ENCODE measurements at places on chromosomes 11 and 22.
A peak's percentile ranks its signal among the peaks of the same experiment; 100 is the strongest.

DNA sequence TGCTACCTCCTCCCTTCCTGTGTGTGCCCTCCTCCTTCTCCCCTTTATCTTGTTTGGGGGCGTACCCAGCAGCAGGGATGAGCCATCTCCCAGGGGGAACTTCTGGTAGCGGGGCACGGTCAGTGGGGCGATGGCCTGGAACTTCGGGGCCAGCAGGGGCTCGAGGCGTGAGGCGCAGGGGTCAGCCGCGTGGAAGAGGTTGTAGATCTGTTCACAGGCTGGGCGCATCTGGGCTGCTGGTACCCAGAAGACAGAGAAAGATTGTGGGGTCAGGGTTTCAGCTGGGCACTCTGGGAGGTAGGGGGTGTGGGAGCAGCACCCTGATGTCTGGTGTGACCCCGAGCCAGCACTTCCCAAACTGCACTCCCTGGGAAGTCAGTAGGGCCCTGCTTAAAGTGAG is 9.1 kb downstream of the PITPNM1 start:
- no peak for DNase-seq

GRCh38 chr11:46948378-46949131 is 12.0 kb downstream of the CSTPP1 start:
- DNase-seq, result no peak

- DNase-seq, result no peak
These were observed 789 bp downstream of the RPS13 start for GRCh38 chr11:17076517-17077239.

GRCh38 chr11:44342616-44343015 is 32.7 kb upstream of the ALX4 start:
- no peak for DNase-seq

DNA sequence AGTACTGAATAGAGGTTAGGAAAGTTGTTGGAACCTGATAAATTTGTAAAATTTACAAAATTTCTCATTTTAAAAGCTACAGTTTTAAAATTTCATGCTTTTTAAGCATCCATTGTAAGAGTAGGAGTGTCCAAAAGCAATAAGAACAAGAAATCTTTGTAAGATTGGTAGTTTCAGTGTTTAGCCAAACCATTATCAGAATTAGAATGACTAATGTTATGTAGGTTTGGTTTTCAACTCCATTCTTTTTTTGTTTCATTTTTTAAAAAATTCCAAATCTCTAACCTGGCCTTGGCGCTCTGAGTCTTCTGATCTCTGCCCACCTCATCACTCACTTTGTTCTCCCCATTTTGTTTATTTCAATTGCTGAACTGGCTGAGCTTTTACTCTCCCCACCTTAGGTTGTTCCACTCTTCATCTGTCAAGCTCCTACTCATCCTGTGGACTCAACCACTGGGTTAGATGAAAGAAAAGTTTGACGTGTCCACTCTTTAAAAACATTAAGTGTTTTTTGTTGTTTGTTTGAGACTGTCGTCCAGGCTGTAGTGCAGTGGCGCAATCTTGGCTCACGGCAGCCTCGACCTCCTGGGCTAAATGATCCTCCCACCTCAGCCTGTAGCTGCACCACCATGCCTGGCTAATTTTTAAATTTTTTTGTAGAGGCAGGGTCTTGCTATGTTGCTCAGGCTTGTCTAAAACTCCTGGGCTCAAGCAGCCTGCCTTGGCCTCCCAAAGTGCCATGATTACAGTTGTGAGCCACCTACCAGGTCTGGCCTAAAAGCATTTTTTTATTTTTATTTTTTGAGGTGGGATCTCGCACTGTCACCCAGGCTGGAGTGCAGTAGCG is 14.0 kb downstream of the EP300 start:
- DNase-seq, result no peak

DNA sequence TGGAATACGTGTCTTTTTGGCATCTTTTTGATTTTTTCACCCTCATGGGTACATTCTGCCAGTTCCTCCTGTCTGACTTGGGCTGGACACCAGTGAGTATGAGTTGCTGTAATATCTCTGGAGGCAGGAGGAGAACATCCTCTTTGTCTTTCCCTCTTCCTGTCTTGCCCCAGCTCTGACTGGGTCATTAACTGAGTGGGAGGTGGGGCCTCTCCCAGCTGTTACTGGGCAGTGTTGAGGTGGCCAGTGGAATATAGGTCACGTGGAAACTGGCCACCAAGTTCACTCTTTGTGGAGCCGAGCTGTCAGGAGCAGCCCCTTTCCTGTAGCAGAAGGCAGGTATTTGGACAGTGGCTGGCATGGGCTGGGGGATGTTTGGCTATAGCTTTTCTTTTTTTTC is 2.2 kb downstream of the GLB1L2 start:
- no peak for DNase-seq

DNA sequence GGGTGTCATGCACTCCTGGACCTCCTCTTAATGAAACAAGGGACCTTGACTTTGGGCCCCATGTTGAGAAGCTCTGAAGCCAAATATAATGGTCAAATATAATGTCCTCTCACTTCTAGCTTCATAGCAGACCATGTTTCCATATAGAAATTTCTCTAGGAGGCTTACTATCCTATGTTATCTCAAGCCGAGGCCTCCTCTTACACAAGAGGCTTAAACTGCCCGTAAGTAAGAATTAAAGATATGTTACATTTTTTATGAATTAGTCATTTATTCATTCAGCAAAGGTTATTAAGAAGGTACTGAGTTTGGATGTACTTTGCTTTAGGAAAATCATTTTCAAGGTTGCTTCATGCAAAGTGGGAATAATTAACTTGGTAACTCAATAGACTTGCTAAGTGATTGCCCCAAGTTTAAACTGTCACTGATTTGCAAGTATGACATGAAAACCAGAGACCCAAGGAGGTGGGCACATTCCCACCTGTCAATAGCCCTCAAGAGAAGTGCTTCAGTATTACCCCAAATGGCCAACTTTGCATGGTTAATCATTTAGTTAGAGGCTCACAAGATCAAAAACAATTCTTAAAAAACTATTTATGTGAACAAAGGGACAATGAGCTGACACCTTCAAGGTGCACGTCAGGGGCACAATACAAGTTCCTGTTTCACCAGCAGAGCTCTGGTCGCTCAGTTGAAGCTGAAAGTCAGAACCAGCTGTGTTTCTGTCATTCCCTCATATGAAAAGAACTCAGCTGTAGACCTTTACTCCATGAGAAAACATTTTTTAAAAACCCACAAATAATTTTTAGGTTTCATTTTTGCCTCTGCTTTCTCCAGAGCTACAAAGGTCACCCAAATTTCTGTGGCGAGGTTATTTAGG is 20.9 kb downstream of the BDNF start:
- DNase-seq, result no peak

DNA sequence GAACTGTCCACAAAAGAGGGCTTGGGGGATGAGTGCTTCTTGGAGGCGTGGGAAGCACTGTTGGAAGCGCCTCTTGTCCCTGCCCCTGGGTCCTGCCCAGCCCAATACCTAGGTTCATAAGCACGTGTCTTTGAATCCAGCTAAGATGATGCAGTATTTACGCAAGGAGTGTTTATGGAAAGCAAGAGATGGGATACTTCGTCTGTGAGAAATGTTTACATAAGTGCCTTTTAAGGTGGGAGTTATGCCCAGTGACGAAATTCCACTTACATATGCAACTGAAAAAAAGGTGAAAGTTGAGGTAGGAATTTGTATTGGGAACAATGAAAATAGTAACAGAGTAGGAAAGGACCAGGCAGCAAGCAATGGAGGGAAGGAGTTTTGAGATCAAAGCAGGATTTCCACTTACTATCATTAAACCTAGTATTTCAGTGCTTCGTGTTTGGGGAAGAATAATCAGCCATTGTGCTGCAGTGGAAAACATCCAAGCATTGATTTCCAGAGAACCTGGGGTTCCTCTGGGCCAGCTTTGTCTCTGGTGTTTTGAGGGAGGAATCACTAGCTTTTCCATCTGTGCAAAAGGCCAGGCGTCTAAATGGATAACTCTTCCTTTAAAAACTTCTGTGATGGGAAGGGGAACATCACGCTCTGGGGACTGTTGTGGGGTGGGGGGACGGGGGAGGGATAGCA is 115.3 kb upstream of the TTC12 start:
- DNase-seq, result peak; percentile 12

DNA sequence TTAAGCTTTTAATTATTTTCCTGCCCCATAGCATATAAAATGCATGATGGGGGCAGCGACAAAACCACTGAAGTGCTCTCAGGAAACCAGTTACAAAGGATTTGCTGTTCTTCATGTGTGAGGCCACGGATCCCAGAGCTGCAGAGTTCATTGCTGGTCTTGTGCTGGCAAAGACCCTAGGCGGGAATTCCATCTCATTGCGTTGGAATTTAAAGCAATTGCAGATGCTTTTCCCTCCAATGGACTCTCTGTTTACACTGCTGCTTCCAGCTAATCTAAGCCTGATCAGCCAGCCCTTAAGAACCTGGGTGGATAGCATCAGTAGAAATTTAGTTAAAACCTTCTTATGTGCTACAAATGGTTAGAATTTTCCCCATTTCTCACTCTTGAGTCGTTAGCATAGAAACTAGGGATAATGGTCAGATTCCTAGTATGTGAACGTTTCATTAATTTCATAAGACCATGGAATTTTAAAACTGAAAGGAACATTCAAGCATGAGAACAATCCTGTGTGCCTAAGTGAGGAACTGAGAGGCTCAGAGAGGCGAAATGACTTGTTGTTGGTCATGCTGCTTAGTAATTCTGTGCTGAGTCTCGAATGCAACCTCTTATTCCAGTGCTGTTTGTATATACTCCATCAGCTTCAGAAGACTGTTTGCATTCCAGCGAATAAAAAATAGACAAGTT is 36.1 kb upstream of the ADSL start:
- DNase-seq, result no peak

- DNase-seq, result no peak
These were observed 70.7 kb downstream of the ANO5 start for GRCh38 chr11:22263613-22264012.

GRCh38 chr11:64878223-64878493 is 263 bp downstream of the EHD1 start:
- no peak for DNase-seq

- no peak for DNase-seq
These were observed 14.2 kb downstream of the AP5B1 start for GRCh38 chr11:65766535-65766934.

- DNase-seq, result no peak
These were observed 603.0 kb upstream of the CADM1 start for GRCh38 chr11:116107229-116107628.

DNA sequence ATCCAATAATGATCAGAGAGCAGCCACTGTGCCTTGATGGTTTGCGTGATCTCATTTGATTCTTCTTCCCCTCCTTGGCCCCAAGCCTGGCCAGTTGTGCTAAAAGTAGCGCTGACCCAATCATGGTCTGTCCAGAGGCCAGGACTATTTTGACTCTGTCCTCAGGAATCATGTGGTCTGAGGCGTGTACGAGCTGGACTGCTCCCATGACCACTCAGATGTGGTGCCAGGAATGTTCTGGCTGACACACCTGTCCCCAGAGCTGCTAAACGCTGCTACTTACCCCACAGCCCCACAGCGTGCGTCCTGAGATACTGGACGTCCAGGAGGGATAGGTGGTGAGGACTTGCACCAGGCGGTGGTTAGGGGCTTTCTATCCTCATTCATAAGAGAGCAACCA is 70.5 kb downstream of the FEZ1 start:
- DNase-seq, result no peak

GRCh38 chr11:1201395-1202153 is 21.3 kb upstream of the MUC5B start:
- no peak for DNase-seq

DNA sequence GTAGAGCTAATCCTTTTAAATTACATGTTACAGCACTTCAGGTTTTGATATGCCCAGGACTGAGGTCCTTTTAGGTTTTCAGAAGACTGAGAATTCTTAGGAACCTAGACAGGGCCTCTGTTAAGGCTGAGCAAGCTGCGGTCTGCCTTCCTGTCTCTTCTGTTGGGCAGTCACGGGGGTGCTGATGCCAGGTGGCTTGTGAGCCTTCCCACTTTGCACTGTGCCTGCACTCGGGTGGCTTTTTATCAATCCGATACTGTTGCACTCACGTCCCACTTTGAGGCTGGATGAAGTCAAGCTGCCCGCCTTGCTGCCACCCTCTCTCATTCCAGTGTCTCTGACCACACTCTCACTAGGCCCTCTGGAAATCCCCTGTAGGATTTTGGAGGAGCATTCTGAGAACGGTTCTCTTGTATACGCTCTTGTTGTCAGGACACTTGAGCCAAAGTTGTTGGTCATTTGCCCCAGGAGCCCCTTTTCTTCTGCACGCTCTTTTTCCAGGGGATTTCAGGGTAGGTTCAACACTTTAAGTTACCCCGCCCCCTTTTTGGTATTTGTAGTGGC is 141.8 kb downstream of the TEAD1 start:
- DNase-seq, result no peak

DNA sequence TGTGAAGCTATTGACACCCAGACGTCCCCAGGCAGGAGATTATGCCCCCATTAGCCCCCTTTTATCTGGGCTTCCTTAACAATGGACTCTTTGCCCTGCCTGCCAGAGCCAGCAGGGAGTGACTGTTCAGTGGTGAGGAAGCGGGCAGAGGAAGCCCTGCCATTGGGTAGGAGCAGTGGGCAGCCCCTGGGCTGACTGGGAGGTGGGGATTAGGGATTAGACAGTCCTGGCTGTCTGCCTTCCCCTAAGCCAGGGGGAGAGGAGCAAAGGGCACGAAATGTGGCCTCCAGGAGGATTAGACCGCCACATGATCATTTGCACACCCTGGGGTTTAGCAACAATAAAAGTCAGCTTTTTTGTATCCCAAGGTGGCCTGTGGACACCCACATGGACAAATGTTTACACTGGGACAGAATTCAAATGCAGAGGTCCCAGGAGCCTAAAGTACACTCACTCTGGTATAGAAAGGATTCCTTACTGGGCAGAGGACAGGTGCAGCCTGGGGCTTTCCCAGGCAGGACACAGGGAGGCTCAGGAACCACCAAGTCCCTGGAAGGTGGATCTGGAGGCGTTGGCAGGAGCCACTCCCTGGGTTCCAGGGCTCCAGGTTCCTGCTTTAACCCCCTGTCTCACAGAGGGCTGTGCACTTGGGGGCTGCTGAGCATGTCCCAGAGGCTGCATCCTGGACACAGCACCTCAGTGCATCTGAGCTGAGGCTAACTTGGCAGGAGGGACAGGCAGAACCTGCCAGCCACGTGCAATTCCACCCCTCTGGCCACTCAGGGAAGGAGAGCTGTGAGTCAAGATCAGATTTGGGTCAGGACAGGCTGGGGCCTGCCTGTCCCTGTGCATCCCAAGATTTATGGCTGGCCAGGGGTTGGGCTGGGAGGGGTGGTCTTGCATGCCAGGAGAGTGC is 2.1 kb downstream of the PNPLA3 start:
- DNase-seq, result no peak

DNA sequence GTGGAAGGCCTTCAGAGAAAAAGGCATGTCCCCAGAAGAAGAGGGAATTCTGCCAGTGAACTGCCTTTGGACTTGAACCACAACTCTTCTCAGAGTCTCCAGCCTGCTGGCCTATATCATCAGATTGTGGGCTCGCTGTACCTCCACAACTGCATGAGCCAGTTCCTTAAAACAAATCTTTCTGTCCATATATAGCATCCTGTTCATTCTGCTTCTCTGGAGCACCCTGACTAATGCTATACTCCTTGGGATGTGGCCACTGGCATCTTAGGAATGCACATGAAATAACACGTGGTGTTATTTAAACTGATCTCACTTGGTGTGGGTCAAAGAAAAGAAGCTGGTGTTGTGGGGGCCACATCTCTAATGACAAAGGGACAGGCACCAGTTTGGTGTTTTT is 58.3 kb upstream of the VSTM5 start:
- no peak for DNase-seq

Measured in nucleus accumbens (tissue), 56 donors.